ENCODE measurements at places on chromosomes 4 and X.

DNA sequence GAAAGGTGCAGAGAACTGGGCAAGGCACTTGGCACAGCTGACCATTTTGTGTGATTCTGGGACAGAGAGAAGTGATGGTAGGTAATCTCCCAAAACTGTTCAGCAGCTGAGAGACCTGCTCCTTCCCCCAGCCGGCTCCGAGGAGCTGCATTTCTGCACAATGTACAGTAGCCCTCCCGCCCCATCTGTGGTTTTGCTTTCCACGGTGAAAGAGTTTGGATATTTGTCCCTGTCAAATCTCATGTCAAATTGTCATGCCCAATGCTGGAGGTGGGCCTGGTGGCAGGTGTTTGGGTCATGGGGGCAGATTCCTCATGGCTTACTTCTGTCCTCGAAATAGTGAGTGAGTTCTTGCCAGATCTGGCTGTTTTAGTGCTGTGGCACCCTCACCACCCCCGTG, 90.5 kb upstream of the CD99 start:
- DNase-seq: no peak

GRCh38 chrX:9122519-9123245, 88.8 kb upstream of the FAM9B start:
- no peak for DNase-seq

GRCh38 chrX:79147477-79147876, 3.0 kb downstream of the GPR174 start:
- no peak for DNase-seq

DNA sequence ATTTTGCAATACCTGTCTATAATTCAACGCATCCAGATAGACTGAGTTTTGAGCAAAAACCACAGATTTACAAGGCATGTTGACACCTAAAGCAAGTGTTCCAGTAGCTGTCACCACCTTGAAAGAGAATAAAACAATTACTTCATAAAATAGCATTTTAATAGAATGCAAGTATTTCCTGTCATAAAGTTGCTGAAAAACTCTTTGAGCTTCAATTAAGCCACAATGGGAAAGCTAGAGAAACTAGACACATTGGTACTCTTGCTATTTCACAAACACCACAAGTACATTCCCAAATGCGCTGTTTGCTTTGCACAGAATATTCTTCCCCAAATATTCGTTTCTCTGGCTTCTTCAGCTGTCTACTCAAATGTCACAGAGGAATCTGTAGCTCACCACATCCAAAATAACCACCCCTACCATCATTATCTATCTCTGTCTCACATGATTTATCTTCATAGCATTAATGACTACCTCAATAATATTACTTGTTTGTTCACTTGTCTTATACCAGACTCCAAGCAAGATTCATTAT, 70.3 kb downstream of the DDX60 start:
- no peak for DNase-seq

Measured in GM13977 (cell line).